ENCODE measurements at places on chromosomes 3 and 15. TPM values are rescaled to one million over a fixed set of nuclear protein-coding genes. Genes with fewer than 3 reads are reported as not detected.

GRCh38 chr3:133868186-133868585 lies 27.5 kb downstream of the RAB6B start:
- no peaks in the 10 kb centered on the region for H3K27me3 ChIP-seq
- H3K27ac ChIP-seq = no peak overlapping the region
- H3K4me1 ChIP-seq = no peaks in the 10 kb centered on the region
- H3K4me3 ChIP-seq = no peak overlapping the region
- no peaks in the 10 kb centered on the region for H3K36me3 ChIP-seq
- no peak for DNase-seq

GRCh38 chr15:57667171-57667849 lies 39.2 kb upstream of the POLR2M start:
- peaks cover 9% of the 10 kb centered on the region for H3K27me3 ChIP-seq
- DNase-seq = no peak
- H3K4me1 ChIP-seq = no peaks in the 10 kb centered on the region
- H3K4me3 ChIP-seq = no peak overlapping the region

GRCh38 chr3:148092624-148093347 lies 604.9 kb upstream of the AGTR1 start:
- H3K27ac ChIP-seq = no peak overlapping the region
- H3K36me3 ChIP-seq = no peaks in the 10 kb centered on the region
- DNase-seq = no peak
- no peaks in the 10 kb centered on the region for H3K4me1 ChIP-seq
- H3K27me3 ChIP-seq = no peaks in the 10 kb centered on the region
- no peak overlapping the region for H3K4me3 ChIP-seq

GRCh38 chr3:14283813-14284438 lies 105.3 kb downstream of the LSM3 start:
- no peaks in the 10 kb centered on the region for H3K27me3 ChIP-seq
- H3K4me1 ChIP-seq = no peaks in the 10 kb centered on the region
- no peak overlapping the region for H3K4me3 ChIP-seq
- H3K27ac ChIP-seq = no peak overlapping the region
- DNase-seq = no peak

DNA sequence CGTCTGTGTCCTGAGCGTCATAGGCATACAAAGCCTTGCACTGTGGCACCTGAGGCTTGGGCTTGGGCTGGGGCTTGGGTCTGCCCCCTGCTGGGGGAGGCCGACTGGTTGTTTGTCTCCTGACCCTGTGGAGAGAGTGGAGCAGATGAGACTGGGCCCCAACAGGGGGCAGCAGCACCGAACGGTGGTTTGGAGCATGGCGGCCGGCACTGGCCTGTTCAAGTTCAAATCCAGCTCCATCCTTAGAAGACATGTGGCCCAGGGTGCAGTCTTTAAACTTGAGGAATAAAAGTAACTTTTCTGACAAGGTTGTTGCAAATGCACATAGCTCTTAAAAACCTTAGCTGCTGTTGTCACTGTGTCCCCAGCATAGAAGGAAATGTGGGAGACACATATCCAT lies 33.3 kb downstream of the CCNB2 start:
- H3K4me1 ChIP-seq = no peaks in the 10 kb centered on the region
- peak; percentile 91 for DNase-seq
- no peaks in the 10 kb centered on the region for H3K27me3 ChIP-seq
- peak overlapping the region; percentile 7 for H3K27ac ChIP-seq

GRCh38 chr3:131067983-131068382 lies 41.3 kb downstream of the NEK11 start:
- no peak overlapping the region for H3K27ac ChIP-seq
- no peak overlapping the region for H3K4me3 ChIP-seq
- H3K4me1 ChIP-seq = no peaks in the 10 kb centered on the region
- no peak for DNase-seq
- H3K27me3 ChIP-seq = no peaks in the 10 kb centered on the region
- H3K36me3 ChIP-seq = no peaks in the 10 kb centered on the region

- H3K27me3 ChIP-seq = no peaks in the 10 kb centered on the region
- peak; percentile 44 for DNase-seq
Measured at GRCh38 chr3:45779746-45780735, 16.3 kb downstream of the SLC6A20 start.

DNA sequence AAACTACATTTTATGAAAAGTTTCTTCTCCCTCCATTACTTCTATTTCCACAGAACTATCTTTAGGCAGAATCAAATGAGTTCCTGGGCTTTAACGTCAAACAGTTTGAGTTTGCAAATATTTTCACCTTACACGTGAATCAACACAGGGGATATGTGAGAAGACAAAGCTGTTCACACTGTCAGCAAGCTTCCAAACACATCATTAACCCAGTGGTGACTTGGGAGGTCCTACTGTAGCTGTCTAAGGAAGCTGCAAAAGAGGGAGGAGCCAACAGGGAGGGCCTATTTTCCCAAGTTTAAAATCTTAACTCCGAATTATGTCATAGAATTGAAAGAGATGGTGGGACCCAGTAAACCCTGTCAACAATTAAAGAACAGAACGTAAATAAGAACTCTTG lies 337.8 kb upstream of the DNAJC19 start:
- peaks cover 5% of the 10 kb centered on the region for H3K4me1 ChIP-seq
- no peak overlapping the region for H3K4me3 ChIP-seq
- H3K27me3 ChIP-seq = no peaks in the 10 kb centered on the region
- peak; percentile 59 for DNase-seq
- no peak overlapping the region for H3K27ac ChIP-seq

DNA sequence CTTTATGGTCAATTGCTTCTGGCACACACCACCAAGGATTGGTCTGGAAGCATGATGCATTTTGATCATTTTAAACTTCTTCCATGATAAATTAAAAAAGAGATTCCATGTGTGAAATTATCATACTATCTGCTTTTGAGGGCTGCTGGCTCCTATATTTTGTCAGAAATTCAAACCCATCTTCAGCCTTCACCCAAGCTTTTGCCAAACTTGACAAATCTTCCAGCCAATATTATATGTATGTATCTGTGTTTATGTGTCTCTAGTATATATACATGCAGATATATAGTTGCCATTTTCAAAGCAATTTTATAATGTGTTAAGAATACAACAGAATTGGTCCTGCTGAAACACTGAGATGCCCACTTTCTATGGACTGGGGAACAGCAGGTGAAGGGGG lies 275.7 kb downstream of the AGBL1 start:
- H3K4me1 ChIP-seq = no peaks in the 10 kb centered on the region
- H3K4me3 ChIP-seq = no peak overlapping the region
- H3K27me3 ChIP-seq = peaks cover 12% of the 10 kb centered on the region
- no peak for DNase-seq
- H3K36me3 ChIP-seq = no peaks in the 10 kb centered on the region

- H3K27me3 ChIP-seq = no peaks in the 10 kb centered on the region
- no peak for DNase-seq
- no peak overlapping the region for H3K27ac ChIP-seq
- no peaks in the 10 kb centered on the region for H3K4me1 ChIP-seq
Measured at GRCh38 chr15:22851513-22851912, 13.0 kb downstream of the NIPA2 start.

GRCh38 chr3:136193278-136194054 lies 2.7 kb downstream of the MSL2 start:
- DNase-seq = no peak
- no peaks in the 10 kb centered on the region for H3K27me3 ChIP-seq
- H3K4me3 ChIP-seq = peak overlapping the region; percentile 100

DNA sequence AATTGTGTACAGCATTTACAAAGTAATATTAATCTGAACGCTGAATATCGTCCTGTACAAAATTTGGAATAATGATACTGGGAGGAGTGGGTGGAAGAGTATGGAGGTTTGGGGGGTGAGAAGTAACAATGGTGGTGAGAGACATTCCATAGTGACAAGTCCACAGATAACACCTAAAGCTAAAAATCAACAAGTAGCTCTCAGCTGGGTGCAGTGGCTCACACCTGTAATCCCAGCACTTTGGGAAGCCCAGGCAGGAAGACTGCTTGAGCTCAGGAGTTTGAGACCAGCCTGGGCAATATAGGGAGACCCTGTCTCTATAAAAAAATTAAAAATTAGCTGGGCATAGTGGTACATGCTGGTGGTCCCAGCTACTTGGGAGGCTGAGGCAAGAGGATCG lies 5.1 kb downstream of the MRPS25 start:
- peaks cover 10% of the 10 kb centered on the region for H3K4me1 ChIP-seq
- no peak overlapping the region for H3K27ac ChIP-seq

- H3K4me3 ChIP-seq = no peak overlapping the region
- no peaks in the 10 kb centered on the region for H3K36me3 ChIP-seq
- peak; percentile 53 for DNase-seq
- H3K4me1 ChIP-seq = no peaks in the 10 kb centered on the region
- H3K27me3 ChIP-seq = no peaks in the 10 kb centered on the region
Measured at GRCh38 chr15:52331490-52332240, 36.1 kb upstream of the MYO5C start.

GRCh38 chr15:55669270-55669669 lies 73.7 kb downstream of the PRTG start:
- no peaks in the 10 kb centered on the region for H3K4me1 ChIP-seq
- H3K27ac ChIP-seq = peak overlapping the region; percentile 79
- no peaks in the 10 kb centered on the region for H3K27me3 ChIP-seq
- no peak for DNase-seq
- H3K4me3 ChIP-seq = no peak overlapping the region

DNA sequence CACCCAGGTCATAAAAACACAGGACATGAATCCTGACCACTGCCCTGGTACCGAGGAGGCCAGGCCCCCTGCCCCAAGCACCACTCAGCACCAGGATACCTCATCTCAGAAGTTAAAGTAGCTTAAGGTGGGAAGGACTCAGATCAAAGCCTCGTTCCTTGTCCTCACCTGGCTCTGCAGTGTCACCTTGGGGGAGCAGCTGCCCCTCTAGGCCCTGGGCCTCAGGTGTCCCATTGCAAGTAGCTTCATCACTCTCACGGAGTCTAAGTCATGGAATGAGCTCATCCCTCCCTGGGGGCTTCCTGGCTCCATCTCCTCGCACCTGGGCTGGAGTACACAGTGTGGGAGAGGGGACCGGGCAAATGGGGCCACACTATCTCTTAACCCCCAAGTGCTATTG lies 148.0 kb downstream of the TPRA1 start:
- H3K4me1 ChIP-seq = no peaks in the 10 kb centered on the region
- no peak overlapping the region for H3K27ac ChIP-seq
- no peaks in the 10 kb centered on the region for H3K27me3 ChIP-seq
- H3K4me3 ChIP-seq = no peak overlapping the region
- H3K36me3 ChIP-seq = no peaks in the 10 kb centered on the region
- DNase-seq = peak; percentile 33

DNA sequence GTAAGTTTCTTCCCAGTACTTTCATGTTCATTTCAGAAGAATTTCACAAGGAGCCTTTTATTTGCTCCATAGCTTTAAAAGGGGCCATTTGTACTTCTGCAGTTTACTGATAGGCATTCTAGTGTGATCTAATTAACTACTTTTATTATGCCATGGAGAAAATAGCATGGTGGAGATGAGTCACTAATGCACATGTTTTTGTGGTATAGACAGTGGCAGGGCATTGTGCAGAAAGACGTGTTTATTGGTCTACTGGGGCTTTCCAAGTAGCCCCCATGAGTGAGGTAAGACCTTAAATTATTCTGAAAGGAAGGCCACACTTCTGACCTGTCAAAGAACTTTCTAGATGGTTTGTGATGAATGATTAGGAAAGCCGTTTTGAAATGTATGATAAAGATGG lies 810.0 kb upstream of the NR2F2 start:
- H3K4me3 ChIP-seq = no peak overlapping the region
- no peaks in the 10 kb centered on the region for H3K27me3 ChIP-seq
- no peak overlapping the region for H3K27ac ChIP-seq
- no peak for DNase-seq

DNA sequence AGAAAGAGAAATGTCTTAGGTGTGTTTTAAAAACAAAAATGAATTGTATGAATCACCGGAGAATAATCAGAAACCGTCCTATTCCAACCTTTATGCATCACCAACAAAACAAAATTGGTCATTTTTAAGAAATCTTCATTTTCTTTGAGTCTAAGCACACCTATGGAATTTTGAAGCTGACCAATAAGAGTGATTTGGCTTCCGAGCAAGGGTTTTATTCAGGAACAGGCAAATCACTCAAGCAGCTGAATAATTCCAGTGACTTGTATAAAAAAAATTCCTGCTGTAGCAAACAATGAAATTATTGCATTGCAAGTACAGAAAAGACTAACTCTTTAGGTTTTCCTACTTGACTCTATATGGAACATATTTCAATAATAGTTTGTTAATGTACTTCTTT lies 83.8 kb upstream of the FNDC3B start:
- no peaks in the 10 kb centered on the region for H3K27me3 ChIP-seq
- no peaks in the 10 kb centered on the region for H3K36me3 ChIP-seq
- DNase-seq = no peak

DNA sequence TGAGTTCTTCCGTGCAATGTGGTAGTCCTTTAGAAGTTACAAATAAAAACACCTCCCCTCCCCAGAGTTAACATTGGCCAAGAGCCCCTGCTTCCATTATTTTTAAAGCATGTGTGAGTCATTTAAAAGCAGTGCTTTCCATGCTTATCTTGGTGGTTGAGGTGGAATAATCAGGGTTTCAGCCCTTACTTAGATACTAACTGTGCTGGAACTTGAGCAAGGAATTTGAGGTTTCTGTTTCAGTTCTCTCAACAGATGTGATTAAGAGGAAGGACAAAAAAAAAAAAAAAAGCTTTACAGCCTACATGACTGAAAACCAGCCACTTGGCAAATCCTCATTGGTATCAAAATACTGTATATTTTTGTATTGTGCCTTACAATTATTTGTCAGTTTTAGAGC lies 64.5 kb downstream of the CGNL1 start:
- H3K4me3 ChIP-seq = no peak overlapping the region
- no peaks in the 10 kb centered on the region for H3K27me3 ChIP-seq

GRCh38 chr15:93126599-93126998 lies 37.6 kb upstream of the RGMA start:
- DNase-seq = no peak
- H3K36me3 ChIP-seq = no peaks in the 10 kb centered on the region
- H3K27ac ChIP-seq = no peak overlapping the region
- H3K4me1 ChIP-seq = peaks cover 4% of the 10 kb centered on the region
- no peaks in the 10 kb centered on the region for H3K27me3 ChIP-seq

DNA sequence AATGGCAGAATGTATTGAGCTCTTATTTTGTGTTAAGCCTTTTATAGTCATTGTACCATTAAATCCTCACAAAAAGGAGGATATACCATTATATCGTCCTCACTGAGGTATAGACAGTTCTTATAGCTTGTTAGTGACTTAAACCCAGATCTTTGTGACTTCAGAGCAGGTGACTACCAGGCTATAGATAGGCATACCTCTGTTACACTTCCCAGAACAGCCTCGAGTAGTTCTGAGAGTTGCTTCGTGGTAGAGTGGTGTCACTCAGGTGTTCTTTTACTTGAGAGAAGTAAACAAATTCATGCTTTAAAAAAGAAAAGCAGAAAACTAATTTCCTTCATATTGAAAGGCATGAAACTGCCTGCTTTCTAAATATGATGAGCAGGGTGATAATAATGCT lies 59.9 kb downstream of the SEC22A start:
- H3K27ac ChIP-seq = no peak overlapping the region
- DNase-seq = no peak
- no peaks in the 10 kb centered on the region for H3K4me1 ChIP-seq

Gene GOLGB1
- total RNA-seq = 44.0 TPM

Gene TEX55
- not detected for total RNA-seq

Gene NLGN1
- total RNA-seq = 14.3 TPM

Gene FGF12
- 22.9 TPM for total RNA-seq

Gene OR5K2
- total RNA-seq = not detected

Gene TF
- total RNA-seq = 3.0 TPM

Gene GUCA1C
- not detected for total RNA-seq

Gene PFKFB4
- total RNA-seq = 20.3 TPM
